ENCODE measurements at places on chromosomes 12 and 14.

DNA sequence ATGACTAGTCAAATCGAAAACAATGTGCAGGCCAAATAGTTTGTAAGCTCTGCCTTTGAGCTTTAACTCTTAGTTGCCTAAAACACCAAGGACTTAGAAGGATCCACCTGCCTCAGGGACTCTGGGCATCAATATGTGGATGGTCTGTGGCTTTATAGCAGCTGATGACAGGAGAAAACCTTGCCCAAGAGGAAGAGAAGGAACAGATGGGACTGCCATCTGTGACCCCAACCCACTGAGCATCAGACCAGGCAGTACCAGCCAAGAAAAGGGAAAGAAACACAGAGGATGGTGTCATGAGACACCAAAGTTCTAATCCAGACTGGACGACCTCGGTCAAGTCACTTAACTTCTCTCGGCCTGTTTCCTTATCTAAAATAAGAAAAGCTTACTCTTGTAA lies 12.7 kb downstream of the TGFB3 start:
- no peak for DNase-seq

DNA sequence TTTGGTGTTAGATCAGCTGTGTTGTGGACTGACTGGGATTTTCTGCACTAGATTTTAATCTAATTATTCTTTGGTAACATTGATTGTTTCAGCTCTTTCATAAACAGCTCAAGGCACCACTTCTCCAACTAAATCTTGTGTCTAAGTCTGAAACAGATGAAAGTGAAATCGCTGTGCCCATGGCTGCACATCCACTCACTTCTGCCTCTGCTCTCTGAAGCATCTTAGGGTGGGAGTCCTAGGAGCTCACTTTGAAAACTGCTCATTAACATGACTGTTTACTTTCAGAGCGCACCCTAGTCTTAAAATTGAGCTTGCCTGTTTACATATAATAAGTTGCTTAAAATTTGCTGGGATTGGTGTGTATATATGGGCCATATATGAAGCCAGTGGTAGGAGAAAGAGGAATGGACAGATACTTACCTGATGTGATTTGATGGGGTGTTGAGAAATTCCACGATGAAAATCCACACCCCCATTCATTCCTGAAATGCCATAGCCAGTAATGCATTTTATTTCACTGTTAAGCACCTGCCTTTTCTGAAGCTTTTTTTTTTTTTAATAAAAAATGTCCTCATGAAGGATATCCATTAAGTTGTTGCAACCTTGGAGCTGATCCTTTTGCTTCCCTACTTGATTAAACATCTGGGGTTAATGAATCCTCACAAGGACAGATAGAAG lies 52.8 kb downstream of the PPFIBP1 start:
- no peak for DNase-seq

GRCh38 chr14:96103560-96104460 lies 64.6 kb downstream of the C14orf132 start:
- DNase-seq: no peak

DNA sequence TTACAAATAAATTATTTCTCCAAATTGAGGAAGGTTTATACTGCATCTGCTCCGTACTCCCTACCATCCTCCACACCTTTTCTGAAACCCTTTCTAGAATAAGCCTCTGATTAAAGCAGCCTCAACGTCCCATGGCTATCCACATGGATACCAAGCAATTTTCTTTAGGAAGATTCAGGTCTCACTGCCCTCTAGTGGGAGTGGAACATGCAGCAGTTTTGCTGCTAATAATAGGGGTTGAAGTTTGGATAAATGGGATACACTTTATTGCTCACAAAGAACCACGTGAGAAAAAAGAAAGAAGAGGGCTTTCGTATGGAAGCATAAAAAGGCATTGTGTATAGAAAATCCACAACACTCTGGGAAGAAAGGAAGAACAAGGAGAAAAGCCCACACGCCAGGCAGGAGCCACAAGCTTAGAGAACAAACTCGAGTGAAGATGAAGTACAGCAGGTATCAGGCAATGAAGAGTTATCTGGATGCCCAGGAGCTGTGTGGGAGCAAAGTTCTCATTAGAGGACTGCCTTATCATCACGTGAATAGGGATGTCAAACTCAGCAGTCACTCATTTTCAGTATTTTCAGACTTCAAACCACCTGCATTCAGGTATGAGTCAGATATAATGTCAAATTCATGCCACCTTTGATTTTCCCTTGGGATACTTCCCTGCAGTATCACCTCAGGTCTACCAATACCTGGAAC lies 45.8 kb downstream of the CCER1 start:
- DNase-seq: no peak

DNA sequence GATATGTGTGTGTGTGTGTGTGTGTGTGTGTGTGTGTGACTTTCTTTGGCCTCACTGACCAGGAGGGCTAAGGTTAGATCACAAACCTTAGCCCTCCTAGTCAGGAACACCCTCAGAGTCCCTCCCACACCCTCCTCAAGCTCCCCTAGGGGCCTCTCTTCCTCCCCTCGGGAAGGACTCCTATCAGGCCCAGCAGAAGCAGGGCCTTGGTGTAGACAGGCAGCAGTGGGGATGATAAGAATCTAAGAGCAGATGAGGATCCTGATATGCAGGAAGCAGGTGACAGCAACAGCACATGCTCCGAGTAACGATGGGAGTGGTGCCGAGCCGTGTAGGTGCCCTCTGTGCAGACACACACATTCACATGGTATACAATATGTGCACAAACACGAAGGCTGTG lies 20.7 kb downstream of the PLEK2 start:
- no peak for DNase-seq

DNA sequence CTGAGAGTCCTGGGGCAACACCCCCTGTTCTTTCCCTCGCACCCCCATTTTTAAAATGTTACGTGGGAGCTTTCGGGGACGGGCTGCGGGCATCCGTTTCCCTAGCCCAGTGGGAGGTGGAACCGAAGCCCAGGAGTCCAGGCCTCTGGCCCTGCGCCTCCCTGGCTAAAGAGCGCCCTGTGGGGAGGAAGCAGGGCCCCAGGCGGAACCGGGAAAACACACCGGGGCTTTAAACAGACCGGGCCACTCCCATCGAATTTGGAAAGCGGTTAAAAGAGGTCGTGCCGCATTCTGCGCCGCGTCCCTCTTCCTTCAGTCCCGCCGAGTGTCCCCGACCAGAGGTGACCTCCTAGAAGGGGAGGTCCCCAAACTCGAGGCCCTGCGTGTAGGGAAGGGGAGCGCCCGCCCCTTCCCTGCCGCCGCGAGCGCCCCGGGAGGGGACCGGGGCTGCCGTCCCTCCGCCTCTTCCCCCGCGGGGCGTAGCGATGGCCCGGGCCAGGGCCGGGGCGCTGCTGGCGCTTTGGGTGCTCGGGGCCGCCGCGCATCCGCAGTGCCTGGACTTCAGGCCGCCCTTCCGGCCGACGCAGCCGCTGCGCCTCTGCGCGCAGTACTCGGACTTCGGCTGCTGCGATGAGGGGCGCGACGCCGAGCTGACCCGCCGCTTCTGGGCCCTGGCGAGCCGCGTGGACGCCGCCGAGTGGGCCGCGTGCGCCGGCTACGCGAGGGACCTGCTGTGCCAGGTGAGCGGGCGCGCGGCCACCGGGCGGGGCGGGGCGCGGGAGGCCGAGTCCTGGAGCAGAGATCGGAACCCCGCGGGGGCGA lies at the start of gene HHIPL1:
TSS of gene HHIPL1 (plus strand) at position 407 of the 822 bp plus-strand sequence. CDS start at position 486, 79 bp downstream.
- peak; percentile 17 for DNase-seq

DNA sequence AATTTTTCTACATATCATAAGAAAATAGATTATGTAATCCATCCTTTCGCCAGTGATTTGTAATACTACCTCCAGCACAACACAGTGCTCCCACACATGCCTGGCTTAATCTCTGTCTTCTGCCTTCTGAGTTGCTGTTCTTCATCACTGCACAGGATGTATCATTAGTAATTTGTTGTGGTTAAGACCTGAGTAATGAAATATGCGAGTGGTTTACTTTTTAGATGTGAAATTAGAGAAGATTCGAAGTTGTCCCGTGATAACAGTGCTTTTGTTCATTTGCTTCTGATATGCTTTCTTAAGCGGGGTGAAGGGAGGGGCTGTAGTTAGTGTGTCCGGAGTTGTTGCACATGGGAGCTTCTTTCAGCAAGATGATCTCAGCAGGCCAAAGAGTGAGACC lies 18.1 kb downstream of the KRT85 start:
- DNase-seq: no peak

DNA sequence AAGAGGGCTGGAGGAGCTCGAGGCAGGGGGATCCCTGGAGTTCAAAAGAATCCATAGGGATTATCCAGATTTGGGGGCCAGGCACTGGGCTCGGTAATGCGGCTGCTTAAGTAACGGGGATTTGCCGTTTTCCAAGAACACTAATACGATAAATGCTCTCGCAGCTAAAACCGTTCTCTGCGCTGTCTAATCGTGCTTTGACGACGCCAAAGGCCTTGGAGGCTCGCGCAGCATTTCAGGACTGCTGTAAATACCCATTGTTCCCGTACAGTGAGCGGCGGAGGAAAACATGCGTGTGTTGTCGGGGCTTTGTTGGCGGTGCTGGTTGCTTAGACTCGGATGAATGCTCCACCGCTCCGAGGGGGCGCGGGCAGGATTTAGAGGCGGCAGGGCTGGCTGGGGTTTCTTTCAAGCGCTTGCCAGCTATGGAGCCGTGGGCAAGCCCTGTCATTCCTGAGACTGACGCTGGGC lies 26.2 kb downstream of the DIO3 start:
- no peak for DNase-seq

- DNase-seq: no peak
Observed at GRCh38 chr12:82758749-82759330, 72.1 kb downstream of the TMTC2 start.

DNA sequence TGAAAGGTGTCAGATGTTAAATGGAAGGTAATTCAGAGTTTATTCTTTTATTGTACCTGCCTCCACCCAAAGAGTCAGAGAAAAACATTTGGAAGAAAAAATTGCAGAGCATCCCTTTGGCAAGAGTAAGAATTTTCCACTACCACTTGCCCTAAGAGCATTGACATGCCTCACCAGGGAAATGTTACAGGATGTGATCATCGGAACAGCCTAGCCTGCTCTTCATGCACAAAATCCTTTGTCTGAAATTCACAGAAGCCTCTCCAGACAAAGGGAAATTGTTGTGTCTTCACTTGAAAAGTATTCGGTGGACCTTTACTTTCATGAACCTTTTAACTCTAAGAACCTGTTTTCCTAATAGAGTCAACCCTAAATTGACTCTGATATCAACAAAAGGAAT lies 36.9 kb downstream of the ATP2A2 start:
- no peak for DNase-seq

DNA sequence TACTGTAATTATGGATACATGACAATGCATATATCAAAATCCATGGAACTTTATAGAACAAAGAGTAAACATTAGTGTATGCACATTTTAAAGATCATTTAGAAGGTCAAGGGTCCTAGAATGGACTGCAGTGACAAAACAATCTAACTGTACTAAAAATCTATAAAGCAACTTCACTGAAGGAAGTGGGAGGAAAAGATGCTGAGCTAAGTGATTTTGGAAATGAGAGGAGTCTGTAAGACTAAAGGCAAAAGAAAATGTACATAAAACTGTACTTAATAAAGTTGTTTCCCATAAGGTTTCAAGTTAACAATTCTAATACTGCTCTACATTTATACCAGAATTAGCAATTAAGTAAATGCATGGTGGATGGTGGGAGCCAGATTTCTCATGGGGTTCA lies 46.9 kb upstream of the HIF1A start:
- no peak for DNase-seq
